Hippocampal formation (tissue), 2 donors: ENCODE measurements at places on chromosomes 2 and 18.
A peak's percentile ranks its signal among the peaks of the same experiment; 100 is the strongest.

DNA sequence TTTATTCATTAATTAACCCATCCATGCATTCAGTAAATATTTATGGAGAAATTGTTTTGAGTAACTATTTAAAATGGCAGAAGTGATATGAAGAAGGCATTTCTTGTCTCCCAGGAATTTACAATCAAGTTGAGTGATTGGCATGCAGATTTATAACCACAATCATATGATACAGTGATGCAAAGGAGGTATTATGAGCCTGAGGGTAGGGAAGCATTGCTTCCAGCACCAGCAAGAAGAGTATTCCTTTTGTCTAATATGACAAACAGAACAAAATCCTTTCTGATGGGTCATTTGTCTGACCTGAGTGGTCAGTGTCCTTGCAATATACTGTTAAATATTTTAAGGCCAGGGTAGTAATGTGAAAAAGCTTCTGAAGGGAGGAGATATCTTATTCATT is 244.2 kb upstream of the RGPD4 start:
- no peak for DNase-seq

DNA sequence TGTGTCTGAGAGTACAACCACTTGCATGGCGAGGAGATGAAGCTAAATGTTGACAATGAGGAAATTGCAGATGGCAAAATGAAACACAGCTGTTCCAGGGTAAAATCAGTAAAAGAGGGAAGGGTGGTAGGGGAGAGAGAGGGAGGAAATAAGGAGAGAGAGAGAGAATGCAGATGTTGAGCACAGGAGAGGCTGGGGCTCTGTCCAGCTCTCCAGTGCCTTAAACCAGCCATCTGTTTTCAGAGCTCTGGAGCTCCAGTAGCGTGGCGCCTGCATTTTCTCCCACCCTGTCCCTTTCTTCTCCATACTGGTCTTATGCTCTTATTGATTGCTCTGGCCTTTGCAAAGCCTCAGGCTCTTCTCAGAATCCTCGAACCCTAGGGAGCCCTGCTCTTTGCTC is 52.7 kb upstream of the BOD1L2 start:
- no peak for DNase-seq

DNA sequence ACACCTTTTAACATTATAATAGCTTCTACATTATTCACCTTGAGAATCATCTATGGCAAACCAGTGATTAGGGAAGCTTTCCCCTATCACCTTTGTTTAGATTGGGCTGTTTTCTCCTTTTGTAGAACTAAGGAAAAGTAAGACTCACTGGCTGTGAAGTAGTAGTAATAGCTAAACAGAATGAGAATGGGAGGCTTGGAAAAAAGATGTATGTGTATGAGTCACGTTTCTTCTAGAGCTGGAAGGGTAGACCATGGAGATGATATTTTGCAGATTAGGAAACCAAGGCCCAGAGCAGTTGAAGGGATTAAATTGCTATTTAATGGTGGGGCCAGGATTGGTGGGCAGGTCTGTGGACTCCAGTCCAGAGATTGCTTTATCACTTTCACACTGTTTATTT is 214.5 kb downstream of the MCFD2 start:
- no peak for DNase-seq

DNA sequence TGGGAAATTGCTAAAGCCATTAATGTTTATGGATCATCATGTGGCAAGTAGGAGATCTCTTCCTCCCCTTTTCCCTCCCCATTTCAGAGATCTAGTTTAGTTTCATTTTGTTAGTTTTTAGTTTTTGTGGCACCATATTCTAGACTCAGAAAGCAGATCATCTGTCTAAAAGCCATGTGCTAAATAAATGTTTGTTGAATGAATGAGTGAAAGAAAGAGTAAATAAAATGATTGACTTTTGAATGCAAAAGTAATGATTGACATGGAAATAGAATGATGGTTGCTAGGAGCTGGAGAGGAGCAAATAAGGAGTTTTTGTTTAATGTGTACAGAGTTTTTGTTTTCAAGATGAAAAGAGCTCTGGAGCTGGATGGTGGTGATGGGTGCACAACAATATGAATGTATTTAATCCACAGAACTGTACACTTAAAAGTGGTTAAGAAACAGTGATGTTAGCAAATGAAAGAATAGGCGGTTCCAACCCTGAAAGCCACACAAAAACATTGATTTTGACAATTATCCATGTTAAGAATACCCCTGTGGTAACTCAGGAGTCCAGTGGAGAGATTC is 23.6 kb downstream of the TMEM178A start:
- DNase-seq = no peak

GRCh38 chr18:66795051-66795450 is 191.2 kb upstream of the CDH19 start:
- no peak for DNase-seq

GRCh38 chr2:190822043-190822442 is 58.6 kb upstream of the GLS start:
- no peak for DNase-seq

- peak; percentile 87 for DNase-seq
Measured at GRCh38 chr18:74457725-74458421, 765 bp upstream of the DIPK1C start.

- no peak for DNase-seq
Measured at GRCh38 chr18:70355620-70356385, 67.0 kb downstream of the SOCS6 start.

- DNase-seq = peak; percentile 67
Measured at GRCh38 chr18:24488824-24489493, 28.5 kb downstream of the HRH4 start.

DNA sequence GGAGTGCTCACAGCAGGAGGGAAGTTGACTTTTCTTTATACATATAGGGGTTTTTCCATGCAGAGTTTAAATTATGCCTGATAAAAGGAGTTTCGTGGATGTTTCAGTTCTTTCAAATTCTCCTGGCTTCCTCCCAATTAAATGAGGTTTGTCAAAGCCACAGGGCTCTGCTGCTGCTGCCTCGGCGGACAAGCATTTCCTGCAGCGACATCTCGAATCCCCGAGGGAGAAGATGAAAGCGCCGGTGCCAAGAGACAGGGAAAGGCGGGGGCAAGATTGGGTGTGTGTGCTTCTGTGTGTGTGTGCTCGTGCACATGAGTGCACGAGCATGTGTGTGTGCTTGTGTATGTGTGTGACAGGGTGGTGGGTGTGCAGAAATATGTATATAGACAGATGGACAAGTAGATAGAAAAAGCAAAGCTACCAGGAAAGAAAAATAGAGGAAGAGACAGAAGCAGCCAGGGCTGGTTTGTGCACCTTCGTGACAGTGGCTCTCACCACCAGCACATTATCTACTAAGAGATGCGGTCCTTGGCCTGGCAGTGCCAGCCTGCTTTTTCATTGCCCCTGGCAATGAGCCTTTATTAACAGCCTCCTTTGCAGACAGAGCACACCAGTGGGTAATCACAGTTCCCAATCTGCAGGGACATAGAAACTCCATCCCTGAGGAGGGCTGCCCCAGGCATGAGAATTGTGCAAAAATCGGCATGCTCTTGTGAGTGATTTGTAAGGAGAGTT is 76.2 kb downstream of the CDK15 start:
- no peak for DNase-seq

DNA sequence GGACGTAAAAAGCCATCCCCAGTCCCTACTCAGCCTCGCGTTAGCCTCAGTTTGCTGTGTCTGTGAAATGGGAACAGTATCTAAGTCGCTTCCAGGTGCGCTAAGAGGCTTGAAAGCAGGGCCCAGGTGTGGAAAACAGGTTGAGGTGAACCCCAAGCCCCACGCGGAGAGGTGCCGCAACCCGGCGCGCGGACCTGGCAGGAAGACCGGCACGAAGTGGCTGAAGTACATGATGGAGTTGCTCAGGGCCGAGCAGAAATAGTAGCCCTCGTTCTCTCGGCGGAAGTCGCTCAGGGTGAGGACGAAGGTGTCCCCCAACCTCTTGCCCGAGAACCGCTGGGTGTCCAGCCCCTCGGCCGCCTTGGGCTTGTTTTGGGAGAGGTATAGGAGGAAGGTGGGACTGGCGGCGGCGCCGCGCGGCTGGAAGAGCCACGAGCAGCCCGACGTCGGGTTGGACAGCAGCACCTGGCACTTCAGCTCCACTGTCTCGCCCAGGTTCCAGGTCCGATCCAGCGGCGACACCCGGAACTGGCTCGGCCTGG is 508 bp downstream of the CD8A start:
- no peak for DNase-seq

DNA sequence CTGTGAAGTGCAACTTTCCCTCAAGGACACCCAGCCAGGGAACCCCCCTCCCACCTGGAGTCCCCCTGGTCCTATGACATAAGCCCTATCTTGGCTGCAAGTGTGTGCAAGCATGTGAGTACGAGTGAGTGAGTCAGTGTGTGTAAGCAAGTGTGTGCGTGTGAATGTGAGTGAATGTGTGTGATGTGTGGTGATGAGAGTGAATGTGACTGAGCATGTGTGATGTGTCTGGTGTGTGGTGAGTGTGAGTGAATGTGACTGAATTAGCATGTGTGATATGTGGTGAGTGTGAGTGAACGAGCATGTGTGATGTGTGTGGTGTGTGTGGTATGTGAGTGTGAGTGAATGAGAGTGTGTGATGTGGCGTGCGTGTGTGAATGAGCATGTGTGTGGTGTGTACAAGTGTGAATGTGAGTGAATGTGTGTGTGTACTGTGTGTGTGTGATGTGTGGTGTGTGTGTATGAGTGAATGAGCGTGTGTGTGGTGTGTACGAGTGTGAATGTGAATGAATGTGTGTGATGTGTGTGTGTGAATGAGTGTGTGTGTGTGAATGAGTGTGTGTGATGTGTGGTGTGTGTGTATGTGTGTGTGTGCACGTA is 68.8 kb upstream of the SMAD7 start:
- DNase-seq = no peak

DNA sequence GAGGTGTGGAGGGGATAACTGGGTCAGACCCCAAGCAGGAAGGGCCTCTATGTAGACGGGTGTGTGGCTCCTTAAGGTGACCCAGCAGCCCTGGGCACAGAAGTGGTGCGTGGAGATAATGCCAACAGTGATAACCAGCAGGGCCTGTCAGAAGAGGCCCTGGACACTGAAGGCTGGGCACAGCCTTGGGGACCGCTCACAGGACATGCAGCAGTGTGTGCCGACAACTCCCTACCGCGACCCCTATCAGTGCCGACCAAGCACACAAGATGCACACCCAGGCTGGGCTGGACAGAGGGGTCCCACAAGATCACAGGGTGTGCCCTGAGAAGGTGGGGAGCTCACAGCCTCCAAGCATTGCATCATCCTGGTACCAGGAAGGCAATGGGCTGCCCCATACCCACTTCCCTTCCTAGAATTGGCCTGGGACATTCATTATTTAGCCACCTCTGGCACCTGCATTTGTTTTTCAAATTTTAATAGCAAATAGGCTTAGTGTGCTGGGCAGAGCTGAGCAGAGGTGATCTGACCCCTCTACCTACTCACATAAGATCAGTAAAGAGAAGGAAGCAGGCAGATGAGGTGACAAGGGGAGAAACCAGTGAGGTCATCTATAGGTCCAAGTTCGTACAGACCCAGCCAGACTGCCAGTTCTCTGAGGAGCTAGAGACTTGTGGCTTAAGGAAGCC is 55.2 kb downstream of the BCL11A start:
- DNase-seq = no peak

DNA sequence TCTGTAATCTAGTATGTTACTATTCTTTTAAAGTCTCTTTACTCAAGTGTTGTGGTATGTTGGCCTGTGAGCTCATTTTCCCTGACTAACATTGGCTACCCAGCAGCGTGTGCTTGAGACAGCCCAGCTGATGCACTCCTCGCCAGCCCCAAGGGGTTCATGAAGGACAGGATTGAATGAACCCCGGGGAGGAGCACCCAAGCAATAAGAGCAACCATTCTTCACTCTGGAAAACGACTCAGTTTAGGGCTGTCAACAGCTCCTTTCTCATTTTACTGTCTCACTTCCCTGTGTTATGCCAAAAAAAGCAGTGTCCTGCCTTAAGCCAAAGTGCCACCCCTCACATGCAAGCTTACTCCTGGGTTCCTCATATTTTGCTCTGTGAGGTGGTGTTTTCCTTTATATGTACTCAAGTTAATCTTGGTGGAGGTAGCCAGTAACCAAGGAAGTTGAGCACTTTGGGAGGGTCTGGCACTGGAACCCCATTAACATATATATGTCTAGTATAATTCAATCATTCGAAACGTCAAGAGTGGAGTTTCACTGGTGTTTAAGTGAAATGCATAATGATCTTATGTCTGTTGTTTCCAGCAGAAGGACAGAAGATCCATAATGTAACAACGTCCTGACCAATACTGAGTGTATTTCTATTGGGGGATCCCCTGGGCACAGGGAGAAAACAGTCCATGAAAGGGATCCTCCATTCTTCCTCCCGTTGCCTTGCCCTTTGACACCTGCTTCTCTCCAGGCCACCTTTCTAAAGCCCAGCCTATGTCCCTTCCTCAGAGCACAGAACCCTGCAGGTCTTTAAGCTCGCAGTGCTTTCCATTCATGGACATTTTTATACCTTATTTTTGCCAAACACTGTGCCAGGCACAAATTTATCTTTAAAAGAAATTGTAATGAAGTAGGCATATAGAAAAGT is 43.2 kb downstream of the ATIC start:
- no peak for DNase-seq

DNA sequence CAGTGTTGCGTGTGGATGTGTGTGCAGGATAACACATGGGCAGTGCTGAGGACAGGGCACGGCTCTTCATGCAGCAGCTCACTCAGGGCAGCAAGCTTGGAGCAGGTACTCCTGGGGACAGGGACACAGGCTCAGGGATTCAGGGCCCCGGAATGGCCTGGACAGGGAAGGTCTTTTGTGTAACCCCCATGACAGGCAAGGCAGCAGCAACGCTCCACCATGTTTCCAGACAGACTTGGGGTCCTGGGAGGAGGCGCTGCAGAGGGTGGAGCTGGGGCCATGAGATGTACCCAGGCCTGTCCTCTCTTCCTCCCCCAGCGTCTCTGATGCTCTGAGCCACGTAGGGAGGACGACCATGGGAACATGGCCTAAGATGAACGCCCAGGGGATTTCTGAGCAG is 58.3 kb downstream of the ADNP2 start:
- no peak for DNase-seq

DNA sequence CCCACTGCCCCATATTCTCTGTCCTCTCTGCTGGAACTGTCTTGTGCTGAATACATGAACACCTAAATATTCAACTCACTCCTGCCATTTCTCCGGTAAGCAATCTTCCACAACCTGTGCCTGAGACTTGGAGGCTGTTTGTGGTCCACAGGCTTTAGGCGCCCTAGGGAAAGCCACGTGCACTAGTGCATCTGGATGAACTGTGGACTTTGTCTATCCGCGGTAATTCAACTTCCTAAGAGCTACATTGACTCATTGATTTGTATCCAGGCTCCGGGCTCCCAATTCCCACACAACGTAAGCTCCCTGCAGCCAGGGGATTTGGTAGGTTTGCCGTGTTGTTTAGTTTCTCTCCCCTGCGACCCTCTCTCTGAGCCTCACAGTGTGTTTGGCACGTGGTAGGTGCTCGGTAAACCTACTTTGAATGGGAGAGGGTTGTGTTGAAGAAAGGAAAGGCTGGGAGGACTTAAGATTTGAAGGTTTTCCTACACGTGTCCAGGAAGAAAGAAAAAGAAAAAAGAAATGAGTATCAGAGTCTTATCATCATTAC is 718.2 kb downstream of the DPP10 start:
- no peak for DNase-seq

GRCh38 chr2:71801969-71802368 is 345.7 kb downstream of the CYP26B1 start:
- DNase-seq = peak; percentile 52

GRCh38 chr18:67081482-67082211 is 434.9 kb downstream of the DSEL start:
- no peak for DNase-seq

- DNase-seq = no peak
Measured at GRCh38 chr2:240457223-240458043, 22.0 kb downstream of the GPC1 start.
